Left cardiac atrium (tissue), 4 donors: ENCODE measurements at places on chromosomes 13 and 19. TPM values are rescaled to one million over a fixed set of nuclear protein-coding genes. Genes with fewer than 3 reads are reported as not detected.

The ZNF614 gene
- 6.8 TPM for total RNA-seq

The ECSIT gene
- 105 TPM for total RNA-seq

The TEX30 gene
- 9.2 TPM for total RNA-seq

The SIGLEC12 gene
- total RNA-seq: not detected

The DIRAS1 gene
- 211 TPM for total RNA-seq

The S1PR4 gene
- 1.5 TPM for total RNA-seq

The ZNF665 gene
- total RNA-seq: 0.79 TPM

The WDR87 gene
- not detected for total RNA-seq

The LPAR6 gene
- total RNA-seq: 13.5 TPM

The TGFB1 gene
- 31.5 TPM for total RNA-seq

The F2RL3 gene
- total RNA-seq: 2.3 TPM

The PEAK3 gene
- 2.3 TPM for total RNA-seq

The ZNF534 gene
- total RNA-seq: 0.24 TPM

The RPS16 gene
- total RNA-seq: 1,597 TPM

The ATXN8OS gene
- total RNA-seq: not detected

The KLK15 gene
- total RNA-seq: not detected

The FLT3 gene
- 0.12 TPM for total RNA-seq

The DCT gene
- 0.09 TPM for total RNA-seq

The AP1M2 gene
- 0.55 TPM for total RNA-seq

The C1QTNF9 gene
- 0.47 TPM for total RNA-seq

The ATP4A gene
- total RNA-seq: not detected

The SYT3 gene
- total RNA-seq: 0.52 TPM

The CNN1 gene
- total RNA-seq: 208 TPM
